ENCODE measurements at places on chromosomes 5 and 9. TPM values are rescaled to one million over a fixed set of nuclear protein-coding genes. Genes with fewer than 3 reads are reported as not detected.

DNA sequence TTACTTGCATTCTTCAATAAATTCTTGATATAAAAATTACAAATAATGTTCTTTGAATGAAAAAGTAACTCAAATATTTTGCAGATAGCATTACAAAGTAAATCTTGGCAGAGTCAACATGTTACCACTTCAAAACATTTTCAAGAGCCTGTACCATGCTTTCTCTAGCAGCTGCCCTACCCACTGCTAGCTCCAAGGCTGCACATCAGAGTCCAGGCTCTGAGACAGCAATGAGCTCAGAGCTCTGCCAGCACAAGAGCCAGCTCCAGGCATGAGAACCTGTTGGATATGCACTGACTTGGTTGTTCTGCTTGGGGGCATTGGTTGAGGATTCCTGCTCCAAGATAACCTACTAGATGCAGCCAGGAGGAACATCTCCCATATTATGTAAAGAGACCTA, 211.3 kb upstream of the HAPLN1 start:
- H3K27ac ChIP-seq = no peak overlapping the region
- DNase-seq = no peak
- no peaks in the 10 kb centered on the region for H3K4me1 ChIP-seq

PCDH12 gene
- 1.5 TPM for total RNA-seq

DNA sequence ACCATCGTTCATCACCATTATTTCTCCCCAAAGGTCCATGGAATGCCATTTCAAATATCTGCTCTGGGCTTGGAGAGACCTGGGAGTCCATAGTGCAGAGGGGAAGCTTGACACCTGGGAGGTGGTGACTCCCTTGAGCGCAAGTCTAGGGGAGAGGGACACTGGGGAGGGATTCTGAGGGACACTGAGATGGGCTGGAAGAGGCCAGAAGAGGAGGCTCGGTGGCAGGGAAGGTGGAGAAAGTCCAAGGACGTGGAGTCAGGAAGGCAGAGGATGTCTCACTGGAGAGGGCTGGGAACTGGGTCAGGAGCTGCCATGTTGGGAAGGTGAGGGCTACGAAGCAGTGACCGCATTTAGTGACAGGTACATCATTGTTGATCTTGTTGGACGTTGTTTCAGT, 160.3 kb upstream of the MVB12B start:
- peaks cover 27% of the 10 kb centered on the region for H3K27me3 ChIP-seq
- no peak overlapping the region for H3K4me3 ChIP-seq
- H3K4me1 ChIP-seq = no peaks in the 10 kb centered on the region
- H3K36me3 ChIP-seq = no peaks in the 10 kb centered on the region
- DNase-seq = no peak

- H3K36me3 ChIP-seq = no peaks in the 10 kb centered on the region
- H3K27me3 ChIP-seq = peaks cover 63% of the 10 kb centered on the region
- no peak overlapping the region for H3K4me3 ChIP-seq
- peaks cover 6% of the 10 kb centered on the region for H3K4me1 ChIP-seq
Measured at GRCh38 chr5:115184770-115185169, 15.1 kb upstream of the TRIM36 start.

CCL27 gene
- total RNA-seq = not detected

- no peak overlapping the region for H3K4me3 ChIP-seq
- no peaks in the 10 kb centered on the region for H3K4me1 ChIP-seq
- no peak overlapping the region for H3K27ac ChIP-seq
- DNase-seq = no peak
- no peaks in the 10 kb centered on the region for H3K36me3 ChIP-seq
Measured at GRCh38 chr9:106883030-106883429, 20.1 kb downstream of the ZNF462 start.

- H3K27ac ChIP-seq = no peak overlapping the region
- H3K36me3 ChIP-seq = no peaks in the 10 kb centered on the region
- no peak overlapping the region for H3K4me3 ChIP-seq
- DNase-seq = no peak
- H3K27me3 ChIP-seq = no peaks in the 10 kb centered on the region
Measured at GRCh38 chr9:110752766-110753165, 84.2 kb downstream of the MUSK start.

DNA sequence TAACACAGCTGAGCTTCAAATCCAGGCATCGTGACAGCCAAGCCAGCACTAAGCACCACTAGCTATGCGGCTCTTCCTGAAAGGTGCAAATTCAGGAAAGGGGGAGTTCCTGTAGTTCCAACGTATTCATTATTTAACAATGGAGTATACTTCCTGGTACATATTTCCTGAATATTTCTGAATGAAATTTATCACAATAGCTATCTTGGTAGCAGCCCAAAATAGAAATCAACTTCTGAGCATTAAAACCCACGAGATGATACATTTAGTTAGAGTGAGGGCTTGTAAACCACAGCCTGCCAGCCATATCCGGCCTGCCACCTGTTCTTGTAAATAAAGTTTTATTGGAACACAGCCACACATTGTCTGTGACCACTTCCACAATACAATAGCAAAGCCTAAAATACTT, 109.7 kb upstream of the RETREG1 start:
- no peak overlapping the region for H3K4me3 ChIP-seq
- no peaks in the 10 kb centered on the region for H3K27me3 ChIP-seq
- peaks cover 13% of the 10 kb centered on the region for H3K4me1 ChIP-seq
- peaks cover 2% of the 10 kb centered on the region for H3K36me3 ChIP-seq
- peak; percentile 4 for DNase-seq

DNA sequence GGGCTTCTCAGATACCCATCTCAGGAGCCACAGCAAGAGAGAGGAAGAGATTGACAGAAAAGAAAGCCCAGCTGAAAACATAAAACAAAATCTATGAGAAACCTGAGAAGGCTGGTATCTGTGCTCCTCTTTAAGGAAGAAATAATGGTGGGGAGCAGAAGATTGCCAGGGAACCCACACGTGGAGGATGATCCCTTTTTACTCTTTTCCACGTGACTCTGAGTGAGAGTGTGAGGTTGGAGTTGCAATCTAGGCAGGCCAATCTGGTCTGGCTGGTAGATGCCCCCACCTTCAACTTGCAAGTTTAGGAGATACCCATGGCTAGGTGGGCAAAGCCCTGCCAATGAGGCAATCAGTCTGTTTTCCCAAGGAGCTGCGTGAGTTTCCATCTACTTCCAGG, 202.3 kb downstream of the TENT4A start:
- H3K4me3 ChIP-seq = no peak overlapping the region
- no peak overlapping the region for H3K27ac ChIP-seq
- no peaks in the 10 kb centered on the region for H3K4me1 ChIP-seq
